ENCODE measurements at places on chromosomes 12 and 14.

DNA sequence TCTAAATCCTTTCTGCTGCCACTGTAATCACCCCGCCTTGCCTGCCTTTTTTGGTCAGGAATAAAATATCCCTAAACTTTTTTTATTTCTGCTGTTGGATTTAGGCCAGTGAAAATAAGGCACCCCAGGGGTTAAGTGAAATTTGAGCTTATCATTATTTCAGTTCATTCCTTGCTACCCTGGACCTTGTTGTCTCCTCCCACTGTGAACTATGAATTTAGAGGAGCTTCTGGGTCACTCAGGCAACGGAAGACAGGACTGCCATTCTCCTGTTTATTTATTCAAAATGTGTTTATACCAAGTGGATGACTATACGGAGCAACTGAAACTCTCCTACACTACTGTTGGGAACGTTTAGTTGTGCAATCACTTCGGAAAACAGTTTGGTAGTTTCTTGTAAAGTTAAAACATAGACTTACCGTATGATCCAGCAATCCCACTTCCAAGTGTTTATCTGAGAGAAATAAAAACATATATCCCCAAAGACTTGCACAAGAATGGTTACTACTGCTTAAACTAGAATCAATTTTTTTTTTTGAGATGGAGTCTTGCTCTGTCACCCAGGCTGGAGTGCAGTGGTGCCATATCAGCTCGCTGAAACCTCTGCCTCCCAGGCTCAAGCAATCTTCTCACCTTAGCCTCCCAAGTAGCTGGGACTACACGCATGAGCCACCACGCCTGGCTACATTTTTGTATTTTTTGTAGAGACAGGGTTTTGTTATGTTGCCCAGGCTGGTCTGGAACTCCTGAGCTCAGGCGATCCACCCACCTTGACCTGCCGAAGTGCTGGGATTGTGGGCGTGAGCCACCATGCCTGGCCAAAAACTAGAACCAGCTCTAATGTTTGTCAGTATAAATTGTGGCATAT lies 2.3 kb upstream of the TRAFD1 start:
- no peak for DNase-seq

- no peak for DNase-seq
Measured at GRCh38 chr12:46660719-46661109, 165.1 kb downstream of the SLC38A4 start.

- DNase-seq = no peak
Measured at GRCh38 chr12:11771356-11771755, 121.9 kb downstream of the ETV6 start.

- DNase-seq = no peak
Measured at GRCh38 chr12:31837913-31838312, 109.1 kb upstream of the AMN1 start.

- no peak for DNase-seq
Measured at GRCh38 chr14:80507292-80507869, 296.1 kb upstream of the DIO2 start.

GRCh38 chr14:105136401-105137322 lies 31.9 kb downstream of the JAG2 start:
- no peak for DNase-seq

GRCh38 chr12:108856170-108856427 lies 1.3 kb downstream of the SSH1 start:
- no peak for DNase-seq

GRCh38 chr12:3518902-3519301 lies 27.9 kb downstream of the PRMT8 start:
- no peak for DNase-seq

DNA sequence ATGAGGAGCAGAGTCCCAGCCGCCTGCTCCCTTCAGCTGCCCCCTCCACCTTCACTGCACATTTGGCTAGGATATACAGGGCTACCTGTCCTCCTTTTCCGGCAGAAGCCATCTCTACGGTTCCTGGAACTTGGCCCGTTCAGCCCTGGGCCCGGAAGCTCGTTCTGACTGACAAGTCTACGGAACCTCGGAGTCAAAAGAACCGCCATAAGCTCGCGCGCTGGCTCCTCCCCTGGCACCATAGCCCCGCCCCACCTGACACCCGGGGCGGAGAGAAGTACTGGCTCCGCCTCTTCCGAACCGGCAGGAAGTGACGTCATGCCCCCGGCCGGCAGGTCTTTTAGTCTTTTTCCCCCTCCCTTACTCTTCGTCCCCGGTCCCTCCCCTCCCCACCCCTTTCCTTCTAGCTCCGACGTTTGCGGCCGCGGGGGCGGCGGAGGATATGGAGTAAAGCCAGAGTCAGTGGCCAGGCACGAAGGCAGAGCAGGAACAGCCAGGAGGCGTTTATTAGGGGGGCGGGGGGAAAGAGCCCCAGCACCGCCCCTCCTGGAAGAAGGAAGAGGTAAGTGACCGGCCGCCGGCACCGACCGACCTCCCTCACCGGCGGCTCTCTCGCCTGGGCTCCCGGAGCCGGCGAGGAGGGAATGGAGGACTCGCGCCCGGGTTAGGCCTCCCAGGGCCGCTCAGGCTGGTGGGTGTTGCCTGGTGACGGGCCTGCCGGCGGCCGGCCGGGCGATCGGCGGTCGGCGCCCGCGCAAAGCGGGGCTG lies at the start of the genes DEPDC4 and SCYL2:
Gene DEPDC4 (minus strand): TSS at position 245 of the 768 bp plus-strand sequence. CDS start 3 bp downstream, at position 242.
Gene SCYL2 (plus strand): TSS at position 343 of the 768 bp plus-strand sequence. CDS start 15,794 bp downstream, outside the sequence.
- peak; percentile 94 for DNase-seq

- DNase-seq = no peak
Measured at GRCh38 chr12:11269607-11270006, at the start of gene PRB3. Gene PRB3 (minus strand): TSS chr12:11269707. CDS start chr12:11269669, 38 bp downstream.

DNA sequence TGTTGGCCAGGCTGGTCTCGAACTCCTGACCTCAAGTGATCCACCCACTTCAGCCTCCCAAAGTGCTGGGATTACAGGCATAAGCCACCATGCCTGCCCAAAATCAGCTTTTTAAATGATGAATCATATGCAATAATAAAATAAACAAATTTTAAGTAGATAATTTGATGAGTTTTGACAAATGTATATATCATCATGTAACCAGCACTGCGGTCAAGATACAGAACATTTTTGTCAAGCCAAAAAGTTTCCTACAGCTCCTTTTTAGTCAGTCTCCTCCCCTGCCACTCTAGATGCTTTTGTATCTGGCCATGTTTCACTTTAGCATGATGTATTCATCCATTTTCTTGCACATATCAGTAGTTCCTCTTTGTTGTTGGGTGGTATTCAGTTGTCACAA lies 17.2 kb downstream of the FRMD6 start:
- no peak for DNase-seq

GRCh38 chr12:104890476-104891096 lies 67.5 kb downstream of the SLC41A2 start:
- no peak for DNase-seq

- DNase-seq = no peak
Measured at GRCh38 chr14:94059998-94060397, 21.0 kb downstream of the DDX24 start.
